ENCODE measurements at places on chromosomes 1 and 21.

GRCh38 chr1:10891091-10891490, 94.6 kb upstream of the CASZ1 start:
- no peak for DNase-seq

GRCh38 chr1:200247518-200247917, 162.3 kb downstream of the ZNF281 start:
- DNase-seq: no peak

- DNase-seq: no peak
Observed at GRCh38 chr1:161420763-161421455, 53.2 kb upstream of the CFAP126 start.

DNA sequence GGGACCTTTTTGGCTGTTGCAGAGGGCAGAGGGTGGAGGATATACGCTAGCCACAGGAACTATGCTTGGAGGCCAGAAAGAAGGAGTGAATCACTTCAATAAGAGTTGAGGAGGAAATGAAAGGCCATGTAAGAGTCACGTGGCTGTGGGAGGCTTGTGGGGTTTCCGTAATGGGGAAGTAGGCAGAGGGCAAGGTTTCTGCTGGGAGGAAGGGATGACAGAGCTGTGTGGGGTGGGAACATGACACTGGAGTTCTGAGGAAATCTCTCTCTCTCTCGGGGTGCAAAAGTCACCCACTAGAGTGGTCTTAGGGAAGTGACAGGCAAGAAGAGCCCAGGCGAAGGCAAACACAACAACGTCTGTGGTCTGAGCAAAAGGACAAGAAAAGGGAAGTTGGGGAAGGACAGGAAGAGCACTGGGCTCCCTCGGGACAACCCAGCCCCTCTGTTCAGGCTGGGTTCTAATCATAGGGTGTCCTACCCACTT, 3.9 kb upstream of the CD1C start:
- no peak for DNase-seq

- DNase-seq: no peak
Observed at GRCh38 chr1:198437332-198437731, 103.1 kb downstream of the ATP6V1G3 start.

- no peak for DNase-seq
Observed at GRCh38 chr1:6275826-6276782, 15.2 kb upstream of the GPR153 start.

- no peak for DNase-seq
Observed at GRCh38 chr1:222975472-222976122, 160.8 kb downstream of the DISP1 start.

GRCh38 chr1:31701091-31701736, 2.6 kb downstream of the COL16A1 start:
- DNase-seq: peak; percentile 18

- DNase-seq: no peak
Observed at GRCh38 chr21:41501919-41502318, 6.0 kb downstream of the TMPRSS2 start.

GRCh38 chr1:183251101-183251958, 65.3 kb downstream of the LAMC2 start:
- no peak for DNase-seq

DNA sequence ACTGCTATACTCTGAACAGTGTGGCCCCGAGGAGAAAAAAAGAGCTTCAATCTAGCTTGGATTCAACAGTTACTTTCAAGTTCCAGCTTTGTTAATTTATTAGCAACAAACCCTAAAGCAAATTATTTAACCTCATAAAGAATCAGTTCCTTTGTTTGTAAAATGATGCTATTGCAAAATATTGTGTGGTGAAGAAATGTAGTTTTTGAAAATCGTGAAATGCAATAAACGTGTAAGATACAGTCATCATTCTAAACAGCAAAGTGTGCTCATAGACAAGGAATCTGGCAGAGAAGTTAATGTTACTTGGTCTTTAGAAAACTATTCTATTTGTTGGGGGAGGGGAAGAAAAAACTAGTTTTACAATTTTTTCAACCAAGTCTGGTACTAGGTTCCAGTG, 297.6 kb upstream of the ADGRL4 start:
- DNase-seq: no peak

DNA sequence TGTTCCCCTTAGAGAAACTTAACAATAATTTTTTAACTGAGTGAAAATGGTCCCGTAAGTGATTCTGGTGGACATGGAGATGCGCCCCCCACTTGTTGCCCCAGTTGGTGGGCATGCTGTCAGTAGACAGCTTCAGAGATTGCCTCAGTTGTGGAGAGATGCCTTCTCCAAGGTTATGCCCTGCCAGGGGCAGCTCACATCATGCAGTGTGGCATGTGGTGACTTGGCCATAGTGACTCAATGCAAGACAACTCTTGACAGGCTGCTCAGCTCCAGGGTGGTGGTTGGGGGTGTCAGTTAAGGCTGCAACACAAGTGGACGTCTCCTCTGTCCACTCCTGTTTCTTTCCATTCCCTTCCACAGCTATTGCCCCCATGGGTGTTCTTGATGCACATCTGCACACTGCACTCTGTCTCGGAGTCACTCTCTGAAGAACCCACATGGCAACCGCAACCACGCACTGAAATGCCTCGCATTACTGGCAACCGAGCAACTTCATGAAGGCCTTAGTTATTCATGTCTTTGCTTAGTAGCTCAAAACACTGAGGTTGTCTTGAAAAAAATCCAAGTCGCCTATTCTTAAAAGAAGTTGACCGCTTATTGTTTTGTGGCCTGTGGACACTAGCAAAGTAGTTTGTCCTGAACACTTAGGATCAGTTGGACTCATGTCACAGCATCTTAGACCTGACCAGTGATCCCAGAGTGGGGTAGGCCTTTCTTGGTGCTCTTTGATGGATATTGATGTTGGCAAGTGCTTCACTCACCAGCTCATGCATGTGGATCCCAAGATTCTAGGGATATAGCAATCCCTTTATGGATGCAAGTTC, 54.8 kb upstream of the USP1 start:
- DNase-seq: no peak

DNA sequence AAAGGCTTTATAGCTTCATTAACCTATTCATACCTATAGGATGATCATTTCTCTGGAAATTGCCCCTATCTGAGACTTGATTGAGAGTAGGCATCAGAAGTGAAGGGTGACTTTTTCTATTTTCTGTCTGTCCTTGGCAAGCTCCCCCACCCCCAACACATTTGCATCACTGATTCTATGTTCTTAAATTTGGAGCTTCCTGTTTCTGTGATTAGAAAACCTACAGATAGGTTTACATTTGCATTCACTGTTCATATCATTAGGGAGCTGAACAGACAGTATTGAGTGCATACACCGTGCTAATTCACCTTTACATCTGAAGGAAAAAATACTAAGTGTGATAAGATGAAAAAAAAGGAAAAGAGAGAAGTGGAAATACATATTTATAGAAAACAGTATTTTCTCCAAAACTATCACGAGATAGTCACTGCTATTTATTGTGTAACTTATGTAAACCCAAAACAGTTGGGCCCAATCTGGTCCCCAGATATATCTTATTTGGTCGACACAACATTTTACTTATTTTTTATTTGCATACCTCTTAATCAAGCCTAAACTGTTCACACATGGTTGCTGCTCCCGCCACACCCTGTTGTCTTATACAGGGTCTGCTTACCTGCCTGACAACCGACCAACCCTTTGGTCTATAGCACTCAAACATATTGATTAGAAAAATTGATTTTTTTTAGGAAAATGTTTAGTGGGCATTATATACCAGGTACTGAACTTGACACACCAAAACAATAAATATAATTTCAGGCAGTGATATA, 218.8 kb downstream of the NTNG1 start:
- no peak for DNase-seq

GRCh38 chr1:229344139-229344538, 1.3 kb upstream of the CCSAP start:
- DNase-seq: no peak

GRCh38 chr1:24871306-24871901, 58.7 kb downstream of the RUNX3 start:
- DNase-seq: no peak

DNA sequence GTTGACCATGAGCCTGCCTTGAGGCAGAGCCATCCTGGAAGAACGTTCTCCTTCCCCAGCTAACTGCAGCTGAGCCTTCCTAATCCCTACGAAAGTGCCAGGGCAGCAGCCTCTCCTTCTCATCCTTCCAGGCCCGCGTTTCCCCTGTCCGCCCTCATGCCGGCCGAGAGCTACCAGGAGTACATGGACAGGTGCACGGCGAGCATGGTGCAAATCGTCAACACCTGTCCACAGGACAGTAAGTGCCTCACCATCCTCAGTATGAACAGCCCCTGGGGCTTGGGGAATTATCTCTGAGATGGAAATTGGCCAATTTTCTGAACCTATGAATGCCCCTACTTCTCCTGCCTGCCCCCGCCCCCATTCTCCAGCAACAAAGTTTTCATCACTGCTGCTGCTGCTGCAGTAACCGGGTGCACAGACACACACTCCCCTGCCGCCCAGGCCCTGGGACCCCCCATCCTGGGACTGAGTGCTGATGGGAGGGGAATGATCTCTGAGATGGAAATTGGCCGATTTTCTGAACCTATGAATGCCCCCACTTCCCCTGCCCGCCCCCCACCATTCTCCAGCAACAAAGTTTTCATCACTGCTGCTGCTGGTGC, 39.6 kb downstream of the UBASH3A start:
- no peak for DNase-seq

- DNase-seq: no peak
Observed at GRCh38 chr21:15414057-15414456, 315.7 kb upstream of the USP25 start.

- DNase-seq: no peak
Observed at GRCh38 chr1:119964673-119965363, 68.5 kb upstream of the ADAM30 start.

GRCh38 chr1:220878191-220879075, 810 bp upstream of the HLX start:
- no peak for DNase-seq

DNA sequence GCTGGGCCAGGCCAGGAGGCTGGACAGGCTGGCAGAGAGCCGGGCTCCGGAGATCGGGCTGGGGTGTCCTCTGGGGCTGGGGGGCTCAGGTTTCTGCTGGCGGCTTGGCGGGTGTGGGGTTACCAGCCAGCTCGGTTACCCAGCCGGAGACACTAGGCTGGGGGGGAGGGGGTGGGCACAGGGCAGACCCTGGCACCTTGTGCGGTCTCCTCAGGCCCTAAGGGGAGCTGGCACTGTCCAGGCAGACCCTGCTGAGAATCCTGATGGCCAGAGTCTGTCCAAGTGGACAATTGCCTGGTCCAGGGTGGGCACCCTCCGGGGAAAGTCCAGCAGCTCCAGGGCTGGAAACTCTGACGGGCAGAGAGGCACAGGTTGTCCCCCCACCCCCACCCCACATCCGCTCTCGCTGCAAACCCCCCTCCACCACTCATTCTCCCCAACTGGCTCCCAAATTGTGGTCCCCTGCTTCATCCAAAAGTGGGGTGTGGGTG, 6.7 kb downstream of the ZBTB7B start:
- no peak for DNase-seq

DNA sequence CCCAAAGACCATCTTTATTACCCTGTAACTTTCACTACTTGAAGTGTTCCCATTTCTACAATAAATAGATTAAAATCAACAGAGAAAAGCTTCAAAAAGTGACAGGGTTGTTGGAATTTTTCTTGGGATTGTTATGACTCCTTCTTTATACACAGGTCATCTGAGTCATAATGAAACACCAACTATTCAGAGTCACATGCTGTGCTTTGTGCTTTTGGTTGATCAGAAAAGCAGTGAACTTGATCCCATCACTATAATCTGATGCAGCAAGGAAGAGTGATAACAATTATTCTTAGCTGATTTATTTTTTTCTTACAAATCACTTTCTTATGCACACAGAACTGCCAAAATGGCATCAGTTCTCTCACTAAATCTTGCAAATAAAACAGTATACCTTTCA, 422.9 kb downstream of the PTBP2 start:
- DNase-seq: no peak

GRCh38 chr1:176494436-176494835, 31.5 kb downstream of the PAPPA2 start:
- DNase-seq: no peak

- peak; percentile 26 for DNase-seq
Observed at GRCh38 chr1:18949686-18950400, 6.6 kb downstream of the IFFO2 start.

DNA sequence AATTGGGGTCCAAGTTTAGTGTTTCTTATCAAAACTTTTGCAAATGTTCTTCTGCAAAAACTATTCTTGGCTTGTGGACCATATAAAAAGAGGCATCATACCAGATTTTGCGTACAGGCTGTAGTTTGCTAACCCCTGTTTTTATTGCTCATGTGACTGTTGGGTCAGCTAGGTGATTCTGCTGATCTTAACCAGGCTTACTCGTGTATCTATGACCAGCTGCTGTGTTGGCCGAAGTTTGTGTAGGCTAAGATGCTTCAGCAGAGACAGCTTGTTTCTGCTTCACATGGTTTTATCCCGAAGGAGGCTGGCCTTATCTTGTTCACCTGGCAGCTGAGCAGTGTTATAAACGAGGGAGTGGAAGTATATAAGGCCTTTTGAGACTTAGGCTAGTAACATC, 38.2 kb downstream of the POU2F1 start:
- no peak for DNase-seq

Data from CD4-positive, alpha-beta T cell treated with Interleukin-6 at 100 ng/mL for 8 hours (primary cell).